ENCODE measurements at places on chromosomes 3 and 15.

- DNase-seq, result peak; percentile 9
Observed at GRCh38 chr3:149575213-149575960, 82.4 kb downstream of the WWTR1 start.

- no peak for DNase-seq
Observed at GRCh38 chr3:129387487-129387886, 40.9 kb downstream of the EFCAB12 start.

DNA sequence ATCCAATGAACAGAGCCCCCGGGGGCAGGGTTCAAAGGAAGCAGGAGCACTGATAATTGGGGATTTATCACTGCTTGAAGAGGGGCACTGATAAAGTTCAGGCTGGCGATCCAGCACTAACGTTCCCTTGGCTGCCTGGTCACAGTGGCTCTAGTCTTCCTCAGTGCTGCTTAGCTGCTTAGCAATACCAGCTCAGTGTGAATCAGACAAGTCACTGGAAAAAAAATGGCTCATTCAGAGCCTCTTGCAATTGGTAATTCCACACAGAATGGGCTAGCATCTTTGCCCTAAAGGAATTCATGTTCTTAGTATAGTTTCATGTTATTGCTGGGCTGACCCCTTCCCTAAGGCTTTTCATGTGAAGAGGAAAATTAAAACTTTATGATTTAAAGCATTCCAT lies 95.7 kb upstream of the SLC2A2 start:
- DNase-seq, result no peak

DNA sequence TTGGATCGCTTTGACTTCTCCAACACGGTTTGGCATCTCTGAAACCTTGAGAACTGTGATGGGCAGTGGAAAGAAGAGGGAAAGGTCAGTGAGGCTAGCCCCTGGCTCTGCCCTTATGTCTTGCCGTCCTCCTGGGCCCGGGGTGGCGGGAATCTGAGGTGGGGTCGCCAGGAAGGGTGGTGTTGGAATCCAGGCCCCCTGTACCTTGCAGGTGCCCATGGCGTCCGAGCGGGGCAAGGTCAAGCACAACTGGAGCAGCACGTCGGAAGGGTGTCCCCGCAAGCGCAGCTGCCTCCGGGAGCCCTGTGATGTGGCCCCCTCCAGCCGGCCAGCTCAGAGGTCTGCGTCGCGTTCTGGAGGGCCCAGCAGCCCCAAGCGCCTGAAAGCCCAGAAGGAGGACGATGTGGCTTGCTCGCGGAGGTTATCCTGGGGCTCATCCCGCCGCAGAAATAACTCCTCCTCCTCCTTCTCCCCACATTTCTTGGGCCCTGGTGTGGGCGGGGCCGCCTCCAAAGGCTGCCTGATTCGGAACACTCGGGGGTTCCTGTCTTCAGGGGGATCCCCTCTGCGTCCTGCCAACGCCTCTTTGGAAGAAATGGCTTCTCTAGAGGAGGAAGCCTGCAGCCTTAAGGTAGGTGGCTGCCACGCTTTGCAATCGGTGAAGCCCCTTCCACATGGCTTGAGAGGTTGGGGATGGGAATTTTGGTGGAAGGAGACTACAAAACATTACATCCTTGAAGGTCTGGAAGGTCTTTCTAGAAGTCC lies 907 bp downstream of the TATDN2 start:
- no peak for DNase-seq

- no peak for DNase-seq
Observed at GRCh38 chr3:141289228-141289772, 57.7 kb downstream of the PXYLP1 start.

All from NCI-H1092 (cell line).